ENCODE measurements at places on chromosomes 16 and 17.

DNA sequence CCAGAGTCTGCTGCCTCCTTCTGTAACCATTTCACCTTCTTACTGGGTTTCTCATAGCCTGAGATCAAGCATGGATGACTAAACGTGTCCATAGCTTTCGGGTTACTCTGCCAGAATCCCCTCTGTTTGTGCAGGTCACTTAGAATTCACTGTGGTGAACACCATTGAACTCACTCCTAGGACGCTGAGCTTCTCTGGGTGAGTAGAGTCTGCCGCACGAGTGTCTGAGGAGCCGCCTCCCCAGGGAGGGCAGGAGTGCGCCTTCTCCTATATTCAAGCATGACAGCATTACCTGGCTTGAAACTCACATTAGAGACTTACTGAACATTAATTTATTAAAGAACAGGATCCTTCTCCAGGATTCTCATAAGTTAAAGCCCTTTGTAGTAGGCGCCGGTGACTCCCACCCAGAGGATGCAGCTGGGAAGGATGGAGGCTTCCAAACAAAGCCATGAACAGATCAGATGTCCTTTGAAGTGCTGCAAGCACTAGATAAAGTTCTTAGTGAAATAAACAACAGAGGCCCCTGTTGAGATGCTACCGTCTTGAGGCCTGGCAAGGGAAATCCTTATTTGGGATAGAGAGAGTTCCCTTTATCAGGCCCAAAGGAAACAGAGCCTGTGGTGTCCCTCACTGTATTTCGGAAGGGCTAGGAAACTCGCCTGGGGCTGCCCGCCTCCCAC, 144.6 kb upstream of the PLCG2 start:
- no peak for DNase-seq

GRCh38 chr16:3580251-3580651, 3.0 kb upstream of the NLRC3 start:
- no peak for DNase-seq

DNA sequence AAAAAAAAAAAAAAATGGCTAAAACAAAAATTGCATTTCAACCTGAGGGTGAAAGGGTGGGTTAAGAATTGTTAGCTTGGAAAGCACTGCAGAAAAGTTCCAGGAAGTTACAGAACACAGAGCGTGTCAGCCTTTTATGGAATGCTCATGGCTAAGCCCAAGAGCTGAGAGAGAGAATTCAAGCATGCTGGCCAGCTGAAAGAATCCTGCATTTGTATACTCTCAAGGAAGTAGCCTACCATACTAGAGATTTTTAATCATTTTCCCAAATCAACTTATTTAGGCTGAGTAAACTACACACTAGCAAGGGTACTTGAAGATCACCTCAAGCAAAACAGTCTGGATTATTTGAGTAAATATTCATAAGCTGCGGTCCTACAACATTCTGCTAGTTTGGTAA, 153.9 kb downstream of the KCNJ2 start:
- DNase-seq = no peak

DNA sequence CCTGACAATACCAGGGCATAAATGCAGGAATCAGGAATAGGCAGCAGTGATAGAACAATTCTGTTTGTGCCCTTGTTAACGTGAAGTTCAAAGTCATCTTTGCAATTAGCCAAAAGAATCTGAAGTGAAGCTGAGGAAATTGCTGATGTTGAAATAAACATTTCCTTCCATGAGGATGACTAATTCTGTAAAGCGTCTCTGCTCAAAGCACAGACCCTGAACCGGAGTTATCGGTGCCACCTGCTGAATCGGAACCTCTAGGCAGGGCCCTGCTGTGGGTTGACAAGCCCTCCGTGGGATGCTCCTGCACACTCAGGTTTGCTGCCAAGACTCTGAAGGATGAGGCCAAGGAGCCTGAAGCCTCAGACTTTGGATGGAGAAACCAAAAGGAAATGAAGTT, 37.0 kb upstream of the CDH1 start:
- no peak for DNase-seq

DNA sequence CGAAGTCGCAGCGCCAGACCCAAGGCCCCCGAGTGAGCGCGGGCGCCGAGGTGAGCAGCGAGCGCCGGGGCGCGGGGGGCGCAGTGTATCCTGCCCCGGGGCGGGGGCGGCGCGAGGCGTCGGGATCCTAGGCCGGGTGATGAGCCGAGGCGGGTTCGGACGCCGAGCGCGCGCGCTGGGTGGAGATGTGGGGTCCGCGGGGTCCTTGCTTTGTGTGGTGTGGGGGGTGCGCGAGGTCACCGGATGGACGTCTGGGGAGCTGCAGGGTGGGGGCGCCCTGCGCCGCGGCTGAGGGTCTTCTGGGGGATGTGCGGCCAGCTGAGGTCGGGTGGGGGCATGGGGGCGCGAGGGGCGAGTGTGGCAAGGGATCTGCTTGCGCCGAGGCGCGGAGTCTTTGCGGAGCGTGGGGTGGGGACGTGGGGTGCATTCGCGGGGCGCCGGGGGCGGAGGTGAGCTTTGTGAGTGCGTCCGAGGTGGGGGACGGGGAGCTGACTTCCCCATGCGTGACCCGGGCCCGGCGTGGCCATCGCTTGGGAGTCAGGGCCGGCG, 560 bp downstream of the RAI1 start:
- peak; percentile 39 for DNase-seq

DNA sequence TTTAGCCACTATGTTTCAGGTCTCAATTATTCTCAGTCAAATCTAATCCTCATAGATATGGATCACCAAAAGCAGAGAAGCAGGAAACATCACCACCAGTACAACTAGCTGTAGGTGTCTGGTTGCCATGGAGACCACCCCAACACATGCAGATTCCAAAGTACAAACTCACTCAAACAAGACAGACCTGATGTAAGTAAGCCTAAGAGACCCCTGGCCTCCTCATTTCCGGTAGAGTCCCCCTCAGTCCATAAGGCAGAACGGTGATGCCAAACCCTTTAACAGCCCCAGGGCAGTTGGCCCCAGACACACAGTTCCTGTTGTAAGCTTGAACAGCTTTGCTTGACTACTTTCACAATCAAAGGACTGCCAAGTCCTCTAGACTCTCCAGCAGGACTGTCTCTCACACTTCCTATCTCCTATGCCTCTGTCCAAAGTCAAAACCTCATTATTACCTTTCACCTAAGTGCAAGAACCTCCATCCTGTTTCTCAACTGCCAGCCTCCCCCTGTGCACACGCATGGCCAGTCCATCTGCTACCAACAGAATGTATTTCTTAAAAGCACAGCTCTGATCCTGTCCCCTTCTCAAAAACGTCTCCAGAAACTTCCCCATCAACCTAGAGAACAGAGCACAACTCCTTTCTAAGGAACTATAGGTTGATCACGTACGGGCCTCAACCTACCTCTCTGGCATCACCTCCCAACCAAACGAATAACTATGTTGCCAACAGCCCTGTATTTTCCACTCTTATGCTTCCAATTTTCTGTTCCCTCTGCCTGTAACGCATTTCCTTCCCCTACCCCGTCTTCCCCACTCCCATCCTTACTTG, 23.9 kb downstream of the SLC39A11 start:
- DNase-seq = no peak

DNA sequence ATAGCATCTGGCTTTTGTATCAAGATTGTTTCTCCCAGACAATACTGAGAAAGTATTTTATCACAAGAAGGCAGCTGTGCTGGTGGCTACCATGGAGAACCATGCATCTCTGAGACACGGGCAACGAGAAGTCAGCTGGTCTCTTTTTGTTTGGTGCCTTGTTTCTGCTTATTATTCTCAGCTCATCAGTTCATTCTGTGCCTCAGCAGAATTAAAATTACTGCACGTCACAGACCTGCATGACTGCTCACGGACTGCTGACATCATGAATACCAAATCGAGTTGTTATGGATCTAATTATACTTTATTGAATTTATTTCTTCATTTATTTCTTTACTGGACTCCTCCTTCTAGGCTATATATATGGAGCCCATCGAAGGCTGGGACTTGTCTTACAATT, 19.0 kb upstream of the PMP22 start:
- no peak for DNase-seq

DNA sequence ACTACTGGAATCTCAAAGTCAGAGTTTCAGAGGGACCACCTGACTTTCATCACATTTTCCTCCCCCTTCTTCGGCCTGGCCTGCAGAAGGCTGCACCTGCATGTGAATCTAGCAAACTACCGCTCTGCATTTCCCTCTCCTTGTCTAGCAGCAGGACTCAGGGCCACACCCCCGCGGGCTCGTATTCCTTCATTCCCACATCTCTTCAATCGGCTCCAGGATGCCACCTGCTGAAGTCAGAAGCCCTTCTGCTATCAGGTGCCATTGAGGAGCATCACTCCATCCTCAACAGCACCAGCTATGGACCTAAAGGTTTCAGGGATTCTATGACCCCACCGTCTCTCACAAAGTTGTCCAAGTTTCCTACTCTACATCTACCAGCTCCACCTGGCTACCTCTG, 169.5 kb downstream of the VPS53 start:
- no peak for DNase-seq
